ENCODE measurements at places on chromosomes 12 and 14. TPM values are rescaled to one million over a fixed set of nuclear protein-coding genes. Genes with fewer than 3 reads are reported as not detected.

DNA sequence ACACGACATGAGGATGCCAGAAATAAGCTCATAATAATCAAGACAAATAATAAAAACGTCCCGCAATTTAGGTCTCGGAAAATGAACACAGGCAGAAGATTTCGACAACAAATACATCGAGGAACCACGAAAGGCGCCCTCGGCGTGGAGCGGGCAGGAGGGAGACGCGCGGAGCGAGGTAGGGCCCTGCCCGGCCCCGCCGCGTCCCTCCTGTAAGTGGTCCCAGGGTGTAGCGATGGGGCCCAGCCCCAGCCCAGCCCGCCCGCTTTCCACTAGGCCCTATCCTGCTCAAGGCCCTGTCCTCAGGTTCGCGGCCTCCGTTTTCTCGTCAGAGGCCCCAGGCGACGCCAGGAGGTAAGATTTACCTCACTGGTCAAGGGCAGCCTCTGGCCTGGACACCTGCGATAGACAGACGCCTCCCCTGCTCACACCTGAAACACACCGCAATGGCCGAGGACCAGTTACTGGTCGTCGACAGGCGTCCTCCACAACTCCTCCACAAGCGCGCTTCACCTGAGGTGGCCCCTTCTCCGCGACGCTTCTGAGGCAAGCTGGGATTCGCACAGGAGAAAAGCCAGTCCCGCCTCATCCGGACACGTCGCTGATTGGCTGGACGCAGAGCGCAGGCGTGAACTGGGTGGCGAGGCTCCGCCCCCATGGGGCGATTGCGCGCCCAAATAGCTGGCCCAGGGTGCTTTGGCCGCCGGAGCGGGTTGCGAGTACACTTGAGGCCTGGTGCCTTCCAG lies at the start of gene SYCP3:
TSS of gene SYCP3 (minus strand) at position 543 of the 746 bp plus-strand sequence. CDS start 1,527 bp downstream, outside the sequence.
- no peak for DNase-seq

DNA sequence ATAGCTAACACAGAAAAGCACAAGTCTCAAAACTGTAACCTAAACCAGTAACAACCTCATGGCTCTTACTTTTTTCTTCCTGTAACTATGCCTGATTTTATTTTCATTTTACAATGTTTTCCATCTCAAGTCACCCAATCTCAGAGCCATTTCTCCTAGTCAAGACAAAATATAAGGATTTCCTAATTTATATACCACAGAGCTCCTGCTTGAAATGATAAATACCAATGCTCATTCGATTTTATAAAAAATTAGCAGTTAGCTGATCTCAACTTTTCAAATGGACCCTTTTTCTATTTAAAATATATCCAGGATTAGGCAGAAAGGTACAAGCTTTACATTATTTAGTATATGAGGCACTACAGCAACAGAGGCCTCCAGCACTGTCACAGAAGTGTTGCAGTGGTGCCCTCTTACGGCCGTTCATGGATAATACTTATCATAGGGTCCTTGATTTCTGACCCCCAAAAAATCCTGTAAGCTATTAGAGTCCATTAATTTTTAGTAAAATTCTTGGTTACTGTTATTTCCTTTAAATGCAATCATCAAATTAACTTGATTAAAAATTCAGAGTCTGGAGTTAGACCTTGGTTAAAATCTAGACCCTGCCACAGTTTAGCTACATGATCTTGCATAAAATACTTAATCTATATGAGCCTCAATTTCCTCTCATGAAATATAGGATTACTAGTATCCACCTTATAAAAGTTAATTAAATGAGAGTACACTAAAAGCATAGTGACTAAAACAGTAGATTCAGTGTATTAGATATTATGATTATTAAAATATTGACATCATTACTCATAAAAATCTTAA lies 68.3 kb downstream of the SEC23A start:
- no peak for DNase-seq

Gene C12orf50
- 0.35 TPM for total RNA-seq

Gene FRMD6
- 13.8 TPM for total RNA-seq

Gene POTEM
- total RNA-seq: not detected

Gene HOXC11
- total RNA-seq: not detected

Measured in endodermal cell (in vitro differentiated cells).